ENCODE measurements at places on chromosomes 6 and 20. TPM values are rescaled to one million over a fixed set of nuclear protein-coding genes. Genes with fewer than 3 reads are reported as not detected.

TCP11 gene
- not detected for total RNA-seq

OXT gene
- not detected for total RNA-seq

PFDN6 gene
- total RNA-seq = 90.7 TPM

REPS1 gene
- 24.7 TPM for total RNA-seq

SLC22A2 gene
- total RNA-seq = not detected

CNBD2 gene
- total RNA-seq = 14.5 TPM

ZBTB24 gene
- 4.6 TPM for total RNA-seq

CDSN gene
- total RNA-seq = 0.08 TPM

MYH7B gene
- 0.08 TPM for total RNA-seq

AP5S1 gene
- total RNA-seq = 40.2 TPM

MYB gene
- 14.5 TPM for total RNA-seq

BCAS4 gene
- 4.4 TPM for total RNA-seq

LY6G6D gene
- not detected for total RNA-seq

MOG gene
- total RNA-seq = not detected

PARD6B gene
- total RNA-seq = 29.9 TPM

GRCh38 chr6:41941280-41942066, at the start of gene CCND3:
CCND3 (minus strand) TSS chr6:41941808; CDS start chr6:41941649, 159 bp downstream.
- DNase-seq = peak; percentile 94

DNA sequence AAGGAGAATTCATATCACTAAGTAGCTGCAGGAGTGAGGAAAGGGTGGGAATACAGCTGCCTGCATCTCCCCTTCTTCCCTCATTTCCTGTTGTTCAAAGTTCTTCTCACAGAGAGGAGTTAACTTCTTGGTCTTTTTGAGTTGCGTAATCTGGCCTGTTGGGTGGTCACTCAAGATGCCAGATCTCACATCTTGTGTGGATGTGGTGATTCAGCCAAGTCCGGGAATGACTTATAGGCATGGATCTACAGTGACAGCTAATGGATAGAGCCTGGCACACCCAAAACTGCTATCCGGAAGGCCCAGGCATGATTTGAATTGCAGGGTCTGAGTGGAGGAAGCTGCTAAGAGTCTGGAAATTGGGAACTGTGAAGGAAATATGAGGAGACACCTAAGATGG, 100.2 kb upstream of the SLC35B3 start:
- DNase-seq = no peak

- DNase-seq = no peak
Observed at GRCh38 chr6:80336911-80337310, 230.4 kb downstream of the BCKDHB start.

GRCh38 chr20:62359043-62359490, 8.0 kb downstream of the LAMA5 start:
- peak; percentile 82 for DNase-seq

DNA sequence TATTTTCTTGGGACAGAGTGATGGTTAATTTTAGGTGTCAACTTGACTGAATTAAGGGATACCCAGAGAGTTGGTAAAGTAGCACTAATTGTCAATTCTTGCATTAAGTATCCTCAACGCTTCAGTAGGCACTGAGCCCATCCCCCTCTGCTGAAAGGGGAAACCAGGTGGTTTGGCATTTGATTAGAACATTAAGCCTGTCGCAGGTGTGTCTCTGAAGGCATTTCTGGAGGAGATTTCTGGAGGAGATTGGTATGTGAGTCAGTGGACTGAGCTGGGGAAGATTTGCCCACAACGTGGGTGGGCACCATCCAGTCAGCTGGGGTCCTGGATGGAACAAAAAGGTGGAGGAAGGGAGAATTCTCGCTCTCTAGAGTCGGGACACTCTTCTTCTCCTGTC, 119.8 kb downstream of the RFX6 start:
- DNase-seq = no peak

GRCh38 chr20:41139227-41140093, 2.1 kb downstream of the PLCG1 start:
- DNase-seq = no peak

DNA sequence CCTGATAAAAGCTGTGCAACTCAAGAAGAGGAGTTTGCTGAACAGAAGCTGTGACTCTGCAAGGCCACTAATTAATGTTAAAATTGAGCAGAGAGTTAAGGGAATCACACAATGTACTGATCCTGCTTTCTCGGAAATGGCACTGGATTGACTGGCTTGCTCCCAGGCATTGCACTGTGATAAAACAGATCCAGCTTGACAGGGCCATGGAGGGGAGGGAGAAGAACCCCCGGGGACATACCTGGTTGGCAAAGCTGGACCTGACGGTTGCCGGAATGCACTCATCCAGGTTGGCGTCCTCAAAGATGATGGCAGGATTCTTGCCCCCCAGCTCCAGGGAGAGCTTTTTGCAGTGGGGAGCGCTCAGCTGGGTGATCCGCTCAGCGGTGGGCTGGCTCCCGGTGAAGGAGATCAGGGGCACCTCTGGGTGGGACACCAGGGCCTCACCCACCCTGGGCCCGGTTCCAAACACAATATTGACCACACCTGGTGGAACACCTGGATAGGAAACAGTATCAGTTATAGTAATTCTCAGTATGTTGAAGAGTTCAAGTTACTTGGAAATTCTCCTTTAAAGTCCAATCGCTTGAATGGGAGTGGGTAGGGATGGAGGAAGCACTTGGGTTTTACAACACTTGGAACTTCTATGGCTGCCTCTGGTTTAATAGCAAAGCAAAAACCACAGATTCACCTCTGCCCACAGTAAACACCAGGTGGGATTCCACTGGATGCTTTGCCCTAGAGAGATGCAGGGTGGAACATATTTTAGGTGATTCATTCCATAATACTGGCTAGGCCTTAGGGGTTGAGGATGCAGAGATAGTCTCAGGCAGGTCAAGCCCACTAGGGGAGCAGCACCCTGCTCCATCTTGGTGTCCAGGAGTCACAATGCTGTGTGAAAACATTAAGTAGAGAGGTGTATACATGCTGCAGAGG, 17.1 kb downstream of the ALDH8A1 start:
- DNase-seq = no peak

DNA sequence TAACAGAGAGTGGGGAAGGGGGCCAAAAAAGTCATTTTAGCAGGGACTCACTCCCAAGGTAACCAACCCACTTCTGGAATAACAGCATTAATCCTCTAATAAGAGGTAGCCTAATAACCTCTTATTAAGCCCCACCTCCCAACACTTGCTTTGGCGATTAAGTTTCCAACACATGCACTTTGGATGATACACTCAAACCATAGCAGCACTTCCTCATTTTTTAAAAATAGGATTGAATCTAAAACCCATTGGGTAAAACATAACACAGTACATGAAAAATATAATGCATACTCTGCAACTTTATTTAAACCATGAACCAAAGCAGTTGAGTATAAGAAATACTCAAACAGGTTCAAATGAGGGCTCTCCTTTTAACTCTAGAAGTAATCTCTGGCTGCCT, 318.3 kb downstream of the HACE1 start:
- DNase-seq = no peak

- DNase-seq = peak; percentile 89
Observed at GRCh38 chr20:19757487-19758132, 448 bp upstream of the RIN2 start.

GRCh38 chr6:33171880-33172687, 20.2 kb downstream of the COL11A2 start:
- no peak for DNase-seq

GRCh38 chr20:19867074-19867473, 109.0 kb downstream of the RIN2 start:
- DNase-seq = no peak

- DNase-seq = no peak
Observed at GRCh38 chr6:100595456-100595855, 130.7 kb upstream of the SIM1 start.

GRCh38 chr6:43735642-43736199, 34.3 kb upstream of the VEGFA start:
- DNase-seq = no peak

GRCh38 chr6:34484391-34484790, 18.5 kb downstream of the PACSIN1 start:
- no peak for DNase-seq

DNA sequence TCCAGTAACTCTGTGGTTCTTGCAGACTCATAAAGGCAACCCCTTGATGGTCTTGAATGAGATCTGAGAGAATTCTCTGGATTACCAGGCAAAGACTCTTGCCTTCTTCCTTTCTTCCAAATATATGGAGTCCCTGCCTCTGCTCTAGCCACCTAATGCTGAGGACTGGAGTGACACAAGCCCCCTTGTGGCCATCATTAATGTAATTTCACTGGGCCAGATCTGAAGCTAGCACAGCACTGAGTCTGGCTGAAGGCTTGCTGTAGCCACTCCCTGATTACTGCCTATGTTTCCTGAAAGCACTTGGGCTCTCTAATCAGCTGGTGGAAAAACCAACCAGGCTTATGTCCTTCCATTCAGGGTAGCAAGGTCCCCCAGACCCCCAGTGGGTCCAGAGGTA, 559.3 kb upstream of the IRAK1BP1 start:
- peak; percentile 45 for DNase-seq

GRCh38 chr6:15779726-15780125, 116.9 kb upstream of the DTNBP1 start:
- DNase-seq = no peak

DNA sequence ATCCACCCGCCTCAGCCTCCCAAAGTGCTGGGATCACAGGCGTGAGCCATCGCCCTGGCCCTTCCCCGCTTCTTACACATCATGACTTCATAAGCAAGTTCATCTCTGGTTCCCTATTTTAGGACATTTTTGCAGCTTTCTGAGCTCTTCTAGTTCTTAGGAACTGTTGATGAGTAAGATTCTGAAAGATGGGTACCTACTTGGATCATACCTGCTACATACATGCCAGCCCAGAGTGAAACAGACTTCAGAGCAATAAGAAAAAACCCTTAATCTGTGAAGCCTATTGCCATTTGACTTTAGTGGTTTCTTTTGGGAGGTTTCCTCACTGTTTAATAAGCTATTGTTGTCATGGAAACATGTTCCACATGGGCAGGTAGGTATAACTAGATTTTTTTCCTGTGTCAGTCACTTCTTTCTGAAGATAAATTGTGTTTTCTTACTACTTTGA, 27.9 kb upstream of the TMEM217 start:
- no peak for DNase-seq

DNA sequence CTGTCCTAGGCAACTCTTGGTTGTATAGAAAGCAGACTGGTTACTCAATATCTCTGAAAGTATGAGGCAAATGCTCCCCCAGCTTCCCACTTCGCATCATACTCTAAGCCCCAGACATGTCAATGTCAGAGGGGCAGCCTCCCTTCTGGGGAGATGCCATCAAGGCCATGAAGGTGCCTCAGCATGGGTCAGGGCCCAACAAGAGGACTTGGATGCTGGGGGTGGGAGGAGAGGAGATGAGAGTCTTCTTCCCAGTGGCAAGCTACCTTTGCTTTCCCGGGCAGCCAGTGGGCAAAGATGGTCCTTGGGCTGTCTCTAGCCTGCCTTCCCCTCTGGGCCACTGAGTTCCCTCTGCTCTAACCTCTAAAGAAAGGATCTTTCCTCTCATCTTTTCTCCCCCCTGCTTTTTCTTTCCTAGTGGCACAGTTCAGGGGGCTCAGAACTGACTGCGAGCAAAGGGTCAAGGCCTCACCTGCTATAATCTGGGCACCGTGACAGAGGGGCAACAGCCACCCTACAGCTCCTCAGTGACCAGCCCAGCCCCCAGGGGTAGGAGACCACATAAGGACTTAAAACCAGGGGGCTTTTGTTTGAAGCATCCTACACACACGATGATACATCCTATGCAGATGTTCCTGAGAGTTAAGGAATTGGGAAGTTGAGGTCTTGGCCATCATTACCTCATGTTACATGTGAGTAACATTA, 26.2 kb downstream of the MOCS1 start:
- DNase-seq = no peak

GRCh38 chr6:82693094-82693493, 329.5 kb downstream of the TPBG start:
- no peak for DNase-seq

DNA sequence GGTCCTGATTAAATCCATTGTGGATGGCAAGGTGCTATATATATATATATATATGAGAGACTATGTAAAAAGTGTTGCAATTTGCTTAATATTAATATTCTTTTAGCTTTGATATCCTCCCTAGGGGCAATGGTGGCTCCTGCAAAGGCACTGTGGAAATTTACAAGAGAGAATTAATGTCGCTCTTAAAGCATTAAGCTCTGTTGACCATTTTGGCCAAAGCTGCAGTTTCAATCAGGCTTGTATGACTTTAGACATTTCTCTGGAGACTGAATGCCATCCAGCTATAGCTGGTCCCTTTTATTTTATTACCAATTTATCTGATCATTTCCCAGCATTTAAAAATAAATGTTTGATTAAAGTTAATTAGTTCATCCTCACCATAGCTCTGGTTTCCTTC, 155.3 kb downstream of the JARID2 start:
- no peak for DNase-seq

DNA sequence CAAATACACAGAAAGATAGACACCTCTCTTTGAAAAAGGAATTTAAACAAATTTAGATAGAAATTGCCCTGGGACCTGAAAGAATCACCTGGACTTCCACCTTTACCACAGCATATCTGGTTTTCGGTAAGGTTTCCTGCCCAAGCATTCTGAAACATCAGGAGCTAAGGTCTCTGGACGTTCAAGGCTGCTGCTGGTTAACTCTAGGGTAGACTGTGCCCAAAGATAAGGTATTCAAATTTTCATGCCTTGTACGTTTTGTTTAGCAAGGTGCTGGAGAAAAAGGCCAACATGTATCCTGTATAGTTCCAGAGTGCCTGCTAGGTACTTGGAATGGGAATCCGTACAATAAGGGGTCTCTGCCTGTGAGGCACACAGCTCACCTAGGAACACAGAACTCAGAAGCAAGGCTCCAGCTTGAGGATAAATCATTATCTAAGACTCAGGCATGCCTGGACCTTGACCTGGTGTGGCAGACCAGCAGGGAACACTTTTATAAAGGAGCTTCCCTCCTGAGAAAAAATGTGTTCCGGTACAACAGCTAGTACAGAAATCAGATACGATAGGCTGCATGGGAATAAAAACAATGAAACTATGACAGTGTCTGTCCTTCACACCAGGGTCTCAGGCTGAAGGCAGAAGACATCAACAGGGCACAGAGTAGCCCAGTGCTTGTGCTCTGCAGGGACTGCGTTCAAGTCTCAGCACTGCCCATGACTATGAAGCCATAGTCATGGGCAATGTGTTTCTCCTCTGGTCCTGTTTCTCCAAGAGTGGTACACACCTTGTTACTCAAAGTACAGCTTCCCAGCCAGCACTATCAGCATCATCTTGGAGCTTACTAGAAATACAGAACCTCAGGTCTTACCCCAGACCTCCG, 70.4 kb downstream of the METTL24 start:
- peak; percentile 5 for DNase-seq

DNA sequence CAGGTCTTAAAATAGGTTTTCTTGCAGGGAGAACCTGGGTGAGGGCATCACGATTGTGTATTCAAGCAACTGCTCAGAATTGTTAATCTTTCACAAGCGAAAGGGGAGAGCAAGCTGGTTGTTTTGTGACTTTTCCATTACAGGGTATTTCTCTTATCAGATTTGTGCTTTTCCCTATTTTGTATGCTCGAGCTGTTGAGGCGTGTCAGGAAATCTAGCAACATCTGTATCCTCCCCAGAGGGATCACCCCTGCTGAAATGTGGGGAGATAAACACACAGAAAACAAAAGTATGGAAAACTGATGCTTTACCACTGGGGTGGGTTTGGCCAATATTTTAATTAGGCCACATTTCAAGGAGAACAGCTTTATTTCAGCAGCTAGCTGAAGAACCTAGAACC, 187.0 kb downstream of the DTNBP1 start:
- no peak for DNase-seq

- DNase-seq = peak; percentile 85
Observed at GRCh38 chr20:34473262-34473883, 42.8 kb upstream of the DYNLRB1 start.
